ENCODE measurements at places on chromosomes 6 and 20. TPM values are rescaled to one million over a fixed set of nuclear protein-coding genes. Genes with fewer than 3 reads are reported as not detected.

The FLOT1 gene
- 191 TPM for total RNA-seq

The TFAP2C gene
- 35.3 TPM for total RNA-seq

The TTLL9 gene
- total RNA-seq: 1.5 TPM

The HLA-DPA1 gene
- total RNA-seq: 1.0 TPM

DNA sequence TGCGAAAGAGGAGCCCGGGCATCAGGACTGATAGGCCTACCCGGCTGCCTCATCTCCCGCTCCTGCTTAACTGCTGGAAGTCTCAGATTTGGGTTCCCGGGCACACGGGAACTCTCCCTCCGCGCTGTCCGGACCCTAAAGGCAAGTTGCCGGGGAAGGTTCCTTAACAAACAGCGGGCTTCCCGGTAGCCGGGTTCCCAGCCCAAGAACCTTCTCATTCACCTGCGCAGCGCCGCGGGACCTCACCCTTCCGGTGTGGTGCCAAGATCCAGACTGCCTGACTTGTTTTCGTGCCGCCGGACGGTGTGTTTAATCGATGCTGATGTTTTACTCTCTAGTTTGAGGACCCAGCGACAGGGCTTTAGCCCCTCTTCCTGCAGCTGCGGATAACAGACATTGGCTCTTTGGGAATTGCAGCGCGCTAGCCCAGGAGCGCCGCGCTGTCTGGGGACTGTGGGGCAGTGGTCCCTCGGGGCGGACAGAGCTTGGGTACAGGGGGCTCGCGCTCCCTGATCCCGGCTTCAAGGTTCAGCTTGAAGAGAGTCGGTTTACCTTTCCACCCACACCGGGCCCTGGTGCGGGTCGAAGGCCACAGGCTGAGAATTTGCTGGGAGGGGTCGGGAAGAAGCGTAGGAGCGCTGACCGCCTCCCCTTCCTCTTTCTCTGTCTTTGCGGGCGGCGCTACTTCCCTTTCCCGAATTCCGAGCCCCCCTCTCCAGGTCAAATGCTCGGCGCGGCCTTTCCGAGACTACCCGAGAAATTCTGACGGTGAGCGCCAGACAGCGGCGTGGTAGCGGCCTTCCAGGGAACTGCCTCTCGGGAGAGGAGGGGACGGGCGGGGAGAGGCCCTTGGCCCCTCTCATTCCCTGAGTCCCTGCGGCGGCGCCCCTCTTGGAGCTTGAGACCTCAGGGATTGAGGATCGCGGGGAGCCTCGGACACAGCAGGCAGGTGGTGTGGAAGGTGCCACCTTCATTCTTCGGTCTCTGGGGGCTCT lies 17.2 kb downstream of the ABT1 start:
- peaks cover 7% of the 10 kb centered on the region for H3K36me3 ChIP-seq
- no peak overlapping the region for H3K27ac ChIP-seq
- peak overlapping the region; percentile 90 for H3K4me3 ChIP-seq
- peaks cover 23% of the 10 kb centered on the region for H3K27me3 ChIP-seq
- DNase-seq: peak; percentile 41
- H3K4me1 ChIP-seq: peaks cover 5% of the 10 kb centered on the region

DNA sequence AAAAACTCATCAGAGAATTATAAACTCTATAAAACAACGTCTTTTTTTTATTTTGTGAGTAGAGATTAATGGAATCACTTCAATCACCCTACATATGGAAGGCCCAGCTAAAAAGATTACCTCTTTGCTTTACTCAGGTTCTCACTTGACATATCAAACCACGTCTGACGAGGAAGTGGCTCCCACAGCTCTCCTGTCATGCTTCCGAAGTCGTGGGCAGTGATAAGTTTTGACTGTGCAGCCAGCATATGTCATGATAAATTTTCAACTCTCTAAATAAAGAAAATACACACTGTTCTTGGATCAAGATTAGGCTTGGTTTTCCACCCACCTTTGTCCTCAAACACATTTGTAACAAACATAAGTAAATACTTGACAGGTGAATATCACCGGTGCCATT lies 279.5 kb upstream of the RNF217 start:
- H3K27ac ChIP-seq: no peak overlapping the region
- H3K4me1 ChIP-seq: no peaks in the 10 kb centered on the region
- DNase-seq: no peak
- H3K36me3 ChIP-seq: peaks cover 11% of the 10 kb centered on the region

GRCh38 chr6:142489722-142490610 lies 188.2 kb downstream of the ADGRG6 start:
- no peak for DNase-seq
- H3K4me1 ChIP-seq: no peaks in the 10 kb centered on the region
- H3K4me3 ChIP-seq: no peak overlapping the region
- H3K27me3 ChIP-seq: peaks cover 2% of the 10 kb centered on the region

DNA sequence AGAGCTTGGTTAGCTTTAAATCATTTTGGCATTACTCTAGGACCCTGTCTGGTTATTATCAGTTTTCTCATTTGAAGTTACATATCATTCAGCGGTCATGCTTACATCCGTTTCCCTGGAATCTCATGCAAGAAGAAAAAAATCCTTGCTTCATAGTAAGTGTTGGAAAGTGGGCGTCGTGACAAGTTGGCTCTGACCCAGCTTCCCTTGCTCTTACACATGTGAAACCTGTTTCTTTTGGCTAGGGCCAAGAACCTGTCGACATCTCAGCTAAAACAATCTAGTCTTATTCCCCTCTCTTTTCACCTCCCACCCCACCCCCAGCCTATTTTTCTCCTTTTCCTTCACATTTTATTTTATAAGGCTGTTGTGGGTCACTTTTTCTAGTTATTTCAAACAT lies 45.5 kb downstream of the ANKS1A start:
- no peaks in the 10 kb centered on the region for H3K36me3 ChIP-seq
- H3K27me3 ChIP-seq: peaks cover 1% of the 10 kb centered on the region

DNA sequence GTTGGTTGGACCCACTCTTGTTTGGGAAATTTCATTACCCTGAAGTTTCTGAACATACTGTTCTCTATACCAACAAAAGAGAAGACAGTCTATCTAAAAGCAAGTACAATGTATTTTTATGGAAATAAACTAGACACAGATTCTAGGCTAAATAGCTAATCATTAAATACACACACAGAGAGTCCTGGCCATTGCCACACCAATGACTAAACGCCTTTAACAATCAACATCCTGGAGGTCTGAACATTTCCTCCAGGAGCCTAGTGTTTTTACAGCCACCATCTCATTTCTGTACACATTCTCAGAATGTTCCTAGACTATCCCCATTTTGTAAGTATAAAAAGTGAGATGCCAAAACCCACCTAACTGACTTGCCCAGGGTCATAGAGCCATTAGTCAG lies 141.6 kb upstream of the RREB1 start:
- no peaks in the 10 kb centered on the region for H3K4me1 ChIP-seq
- H3K27me3 ChIP-seq: no peaks in the 10 kb centered on the region
- no peak for DNase-seq
- no peaks in the 10 kb centered on the region for H3K36me3 ChIP-seq
- no peak overlapping the region for H3K27ac ChIP-seq

DNA sequence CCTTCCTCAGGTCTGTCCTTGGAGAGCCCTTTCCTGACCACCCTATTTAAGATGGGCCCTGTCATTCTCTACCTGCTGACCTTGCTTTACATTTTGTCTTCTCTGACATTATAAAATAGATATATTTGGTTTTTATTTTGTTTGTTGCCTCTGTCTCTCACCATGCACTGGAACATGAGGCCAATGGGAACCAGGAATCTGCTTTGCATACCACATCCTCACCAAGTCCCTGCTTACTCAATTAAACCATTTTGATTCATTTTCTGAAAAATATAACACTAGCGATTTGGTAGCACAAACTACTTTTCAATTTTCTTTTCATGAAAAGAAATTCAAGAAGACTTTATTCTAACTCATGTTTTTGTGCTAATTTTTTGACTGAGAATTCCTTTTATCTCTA lies 32.8 kb upstream of the POPDC3 start:
- H3K4me1 ChIP-seq: peaks cover 8% of the 10 kb centered on the region
- H3K36me3 ChIP-seq: no peaks in the 10 kb centered on the region
- no peak overlapping the region for H3K27ac ChIP-seq
- H3K4me3 ChIP-seq: no peak overlapping the region
- no peak for DNase-seq

DNA sequence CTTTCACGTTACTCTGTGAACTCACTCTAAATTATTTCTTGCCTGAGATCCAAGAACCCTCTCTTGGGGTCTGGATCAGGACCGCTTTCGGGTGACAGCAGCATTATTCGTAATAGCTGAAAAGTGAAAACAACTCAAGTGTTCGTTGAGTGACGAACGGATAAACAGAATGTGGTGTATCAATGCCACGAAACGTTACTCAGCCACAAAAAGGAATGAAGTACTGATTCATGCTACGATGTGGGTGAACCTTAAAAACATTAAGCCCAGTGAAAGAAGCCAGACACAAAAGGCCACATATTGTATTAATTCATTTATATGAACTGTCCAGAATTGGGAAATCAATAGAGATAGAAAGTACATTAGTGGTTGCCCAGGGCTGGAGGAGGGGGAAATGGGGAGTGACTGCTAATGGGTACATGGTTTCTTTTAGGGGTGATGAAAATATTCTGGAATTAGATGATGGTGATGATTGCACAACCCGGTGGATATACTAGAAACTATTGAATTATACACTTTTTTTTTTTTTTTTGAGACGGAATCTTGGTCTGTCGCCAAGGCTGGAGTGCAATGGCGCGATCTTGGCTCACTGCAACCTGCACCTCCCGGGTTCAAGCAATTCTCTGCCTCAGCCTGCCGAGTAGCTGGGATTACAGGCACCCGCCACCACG lies 8.4 kb downstream of the PTGIS start:
- no peak for DNase-seq
- no peak overlapping the region for H3K4me3 ChIP-seq
- H3K27ac ChIP-seq: no peak overlapping the region
- no peaks in the 10 kb centered on the region for H3K4me1 ChIP-seq

DNA sequence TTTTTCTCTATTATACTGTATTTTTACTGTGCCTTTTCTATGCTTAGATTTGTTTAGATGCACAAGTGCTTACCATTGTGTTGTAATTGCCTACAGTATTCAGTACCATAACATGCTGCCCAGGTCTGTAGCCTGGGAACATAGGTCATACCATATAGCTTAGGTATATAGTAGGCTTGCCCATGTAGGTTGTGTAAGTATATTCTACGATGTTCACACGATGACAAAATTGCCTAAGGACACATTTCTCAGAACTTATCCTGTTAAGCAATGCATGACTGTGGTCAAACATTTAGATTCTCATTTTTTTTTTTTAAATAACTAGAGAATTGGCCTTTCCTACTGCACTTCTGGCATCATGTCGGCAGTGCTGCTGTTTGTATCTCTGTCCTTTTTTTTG lies 253.7 kb upstream of the SUPT3H start:
- DNase-seq: no peak
- no peaks in the 10 kb centered on the region for H3K36me3 ChIP-seq
- H3K4me1 ChIP-seq: no peaks in the 10 kb centered on the region
- no peak overlapping the region for H3K27ac ChIP-seq
- no peak overlapping the region for H3K4me3 ChIP-seq
- peaks cover 3% of the 10 kb centered on the region for H3K27me3 ChIP-seq

DNA sequence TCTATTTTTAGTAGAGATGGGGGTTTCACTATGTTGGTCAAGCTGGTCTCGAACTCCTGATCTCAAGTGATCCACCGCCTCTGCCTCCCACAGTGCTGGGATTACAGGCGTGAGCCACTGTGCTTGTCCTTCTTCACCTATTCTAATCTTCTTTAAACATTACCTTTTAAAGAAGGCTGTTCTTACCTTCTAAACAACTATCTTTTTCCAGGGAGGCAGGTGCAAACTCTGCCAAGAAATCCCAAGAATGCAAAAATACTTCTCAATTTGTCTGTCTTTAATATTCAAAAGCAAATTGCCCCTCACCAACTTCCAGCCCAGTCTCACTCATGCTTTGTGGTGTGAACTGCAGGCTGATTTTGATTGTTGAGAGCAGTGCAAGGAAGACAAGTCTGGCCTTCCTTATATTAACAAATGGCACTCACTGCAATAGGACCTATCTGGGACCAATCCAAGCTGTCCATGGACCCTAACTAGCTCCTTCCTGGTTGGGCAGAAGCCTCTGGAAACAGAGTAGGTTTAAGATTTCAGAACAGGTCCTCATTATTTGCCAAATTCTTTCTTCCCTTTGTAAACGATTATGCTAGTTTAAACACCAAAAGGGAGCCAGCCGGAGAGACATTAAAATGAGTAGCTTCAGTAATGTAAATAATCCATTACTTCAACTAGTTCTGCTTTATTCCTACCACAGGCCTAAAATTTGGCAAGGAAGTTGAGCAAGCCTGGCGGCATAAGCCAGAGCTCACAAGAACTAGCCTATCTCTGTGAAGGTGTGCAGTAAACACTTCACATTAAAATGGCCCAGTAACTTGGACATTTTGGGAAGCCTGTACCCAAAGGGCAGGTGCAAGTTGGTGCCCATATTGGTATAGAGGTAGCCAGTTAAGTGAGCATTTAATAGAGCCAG lies 1.6 kb downstream of the SCAND1 start:
- H3K4me3 ChIP-seq: peak overlapping the region; percentile 96
- DNase-seq: no peak
- peaks cover 5% of the 10 kb centered on the region for H3K4me1 ChIP-seq
- peak overlapping the region; percentile 98 for H3K27ac ChIP-seq
- H3K36me3 ChIP-seq: no peaks in the 10 kb centered on the region

DNA sequence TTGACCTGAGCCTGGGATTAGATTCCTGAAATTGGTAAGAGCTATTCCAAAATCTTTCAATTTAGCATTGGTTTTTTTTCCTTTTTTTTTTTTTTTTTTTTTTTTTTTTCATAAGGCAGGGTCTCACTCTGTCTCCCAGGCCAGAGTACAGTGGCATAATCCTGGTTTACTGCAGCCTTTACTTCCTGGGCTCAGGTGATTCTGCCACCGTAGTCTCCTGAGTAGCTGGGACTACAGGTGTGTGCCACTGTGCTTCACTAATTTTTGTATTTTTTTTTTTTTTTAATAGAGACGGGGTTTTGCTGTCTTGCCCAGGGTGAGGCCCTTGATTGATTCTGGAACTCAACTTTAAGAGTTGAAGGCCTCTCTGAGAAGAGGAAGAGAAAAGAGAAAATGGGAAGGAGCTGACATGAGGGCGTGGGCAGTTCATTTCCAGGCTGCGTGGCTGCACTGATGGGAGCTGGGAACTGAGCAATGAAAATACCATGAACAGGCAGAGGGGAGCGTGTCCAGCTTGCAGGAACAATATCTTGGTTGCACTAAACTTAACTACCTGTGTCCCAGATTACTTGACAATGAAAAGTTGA lies 24.6 kb downstream of the KDM1B start:
- DNase-seq: no peak
- no peak overlapping the region for H3K27ac ChIP-seq
- no peak overlapping the region for H3K4me3 ChIP-seq
- peaks cover 12% of the 10 kb centered on the region for H3K36me3 ChIP-seq

DNA sequence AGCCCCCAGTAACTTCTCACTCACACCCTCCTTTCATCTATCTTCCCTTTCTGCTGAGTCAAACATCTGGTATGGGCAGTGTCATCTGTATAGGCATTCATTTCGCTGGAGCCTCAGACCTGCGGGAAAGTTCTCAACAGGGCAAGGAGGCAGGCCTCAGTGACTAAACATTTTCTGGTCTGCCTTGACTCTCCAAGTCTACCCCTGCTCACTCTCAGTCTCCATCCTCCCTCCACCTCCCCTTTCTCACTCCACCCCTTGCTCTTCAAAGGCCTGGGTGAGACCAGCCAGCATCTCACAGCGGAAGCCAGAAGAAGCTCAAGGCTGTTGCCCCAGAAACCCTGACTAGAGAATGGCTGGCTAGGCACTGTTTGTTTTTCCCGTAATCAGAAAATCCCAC lies 105.0 kb upstream of the BEND6 start:
- no peak for DNase-seq
- H3K27me3 ChIP-seq: peaks cover 17% of the 10 kb centered on the region
- H3K36me3 ChIP-seq: no peaks in the 10 kb centered on the region
- H3K4me3 ChIP-seq: peak overlapping the region; percentile 97
- peak overlapping the region; percentile 96 for H3K27ac ChIP-seq

- H3K27me3 ChIP-seq: no peaks in the 10 kb centered on the region
- no peak overlapping the region for H3K4me3 ChIP-seq
- no peak overlapping the region for H3K27ac ChIP-seq
- H3K4me1 ChIP-seq: no peaks in the 10 kb centered on the region
These were observed 436.8 kb downstream of the HAO1 start for GRCh38 chr20:7503501-7503900.

Data from glutamatergic neuron (in vitro differentiated cells).